ENCODE measurements at places on chromosomes 7 and 10.

DNA sequence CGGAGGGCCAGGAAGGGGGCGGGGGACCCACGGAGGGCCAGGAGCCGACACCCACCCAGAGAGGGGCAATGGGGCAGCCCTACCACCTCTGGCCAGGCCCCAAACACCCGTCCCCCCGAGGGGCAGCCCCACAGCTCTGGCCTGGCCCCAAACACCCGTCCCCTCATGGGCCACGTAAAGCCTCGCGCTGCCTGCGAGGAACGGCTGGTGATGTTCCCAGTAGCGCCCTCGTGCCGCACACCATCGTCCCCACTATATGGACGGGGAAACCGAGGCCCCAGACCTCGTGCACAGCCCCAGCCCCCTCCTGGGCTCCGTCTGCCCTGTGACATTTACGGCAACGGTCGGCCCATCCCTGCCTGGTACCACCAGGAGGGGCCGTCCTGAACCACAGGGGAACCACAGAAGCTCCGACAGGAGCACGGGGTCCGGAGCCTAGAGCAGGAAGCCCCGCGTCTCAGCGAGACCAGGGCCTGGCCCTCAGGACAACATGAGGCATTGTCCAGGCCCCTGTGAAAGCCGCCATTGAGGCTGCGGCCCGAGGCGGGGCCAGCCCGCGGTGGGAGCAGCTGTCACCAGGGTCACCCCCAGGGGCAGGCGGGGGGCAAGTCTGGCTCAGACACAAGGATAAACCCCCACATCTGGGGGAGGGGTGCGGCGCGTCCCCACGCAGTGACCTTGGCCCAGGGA, 35.6 kb downstream of the GET4 start:
- DNase-seq: no peak

GRCh38 chr7:64314566-64314965, 805 bp downstream of the ZNF736 start:
- DNase-seq: peak; percentile 13

GRCh38 chr10:124259139-124259825, 159.4 kb downstream of the OAT start:
- DNase-seq: no peak

DNA sequence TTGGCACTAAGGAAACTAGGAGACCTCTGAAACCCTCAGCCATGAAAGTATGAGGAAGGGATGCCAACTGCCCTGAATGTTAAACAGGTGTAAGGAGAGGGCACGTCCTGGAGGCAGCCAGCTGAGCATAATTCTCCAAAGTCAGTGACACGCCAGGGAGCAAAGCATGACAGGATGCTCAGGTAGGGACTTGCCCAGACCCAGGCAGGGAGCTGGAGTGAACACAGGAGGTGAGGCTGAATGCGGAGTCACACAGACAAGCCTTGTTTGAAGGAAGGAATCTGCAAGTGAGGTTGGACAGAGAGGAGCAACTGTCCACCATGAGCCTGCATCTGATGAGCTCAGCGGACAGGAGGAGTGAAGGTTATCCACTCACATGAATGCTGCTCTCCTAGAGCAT, 41.5 kb downstream of the KLRG2 start:
- DNase-seq: peak; percentile 67

DNA sequence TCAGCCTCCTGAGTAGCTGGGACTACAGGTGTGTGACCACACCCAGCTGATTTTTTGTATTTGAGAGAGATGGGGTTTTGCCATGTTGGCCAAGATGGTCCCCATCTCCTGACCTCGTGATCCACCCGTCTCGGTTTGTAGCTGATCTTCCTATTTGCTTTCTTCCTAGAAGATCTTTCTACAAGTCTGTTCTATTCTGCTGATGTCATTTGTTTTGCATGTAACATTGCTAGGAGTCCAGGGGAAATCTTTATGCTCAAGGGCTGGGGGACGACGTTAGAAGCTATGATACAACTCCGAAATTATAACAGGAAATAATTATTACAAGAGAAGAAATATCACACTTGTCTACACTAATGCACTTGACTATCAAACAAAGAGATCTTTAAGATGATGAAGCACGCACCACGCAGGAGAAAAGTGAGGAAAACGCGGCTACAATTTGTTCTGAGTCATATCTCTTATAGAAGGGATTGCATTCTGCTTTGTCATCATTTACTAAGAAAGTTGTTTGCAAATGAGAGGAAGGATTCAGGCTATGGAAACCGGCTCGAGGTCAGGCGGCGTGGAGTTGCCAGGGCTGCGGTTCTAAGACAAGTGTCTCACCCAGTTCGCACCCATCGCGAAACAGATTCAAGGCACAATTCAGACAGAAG, 103.0 kb upstream of the CARD11 start:
- DNase-seq: no peak

GRCh38 chr7:138654616-138655015, 46.5 kb downstream of the SVOPL start:
- DNase-seq: no peak

GRCh38 chr10:106612381-106612780, 552.1 kb downstream of the SORCS1 start:
- no peak for DNase-seq

- no peak for DNase-seq
These were observed 42.8 kb downstream of the ADRA2A start for GRCh38 chr10:111119637-111120036.

DNA sequence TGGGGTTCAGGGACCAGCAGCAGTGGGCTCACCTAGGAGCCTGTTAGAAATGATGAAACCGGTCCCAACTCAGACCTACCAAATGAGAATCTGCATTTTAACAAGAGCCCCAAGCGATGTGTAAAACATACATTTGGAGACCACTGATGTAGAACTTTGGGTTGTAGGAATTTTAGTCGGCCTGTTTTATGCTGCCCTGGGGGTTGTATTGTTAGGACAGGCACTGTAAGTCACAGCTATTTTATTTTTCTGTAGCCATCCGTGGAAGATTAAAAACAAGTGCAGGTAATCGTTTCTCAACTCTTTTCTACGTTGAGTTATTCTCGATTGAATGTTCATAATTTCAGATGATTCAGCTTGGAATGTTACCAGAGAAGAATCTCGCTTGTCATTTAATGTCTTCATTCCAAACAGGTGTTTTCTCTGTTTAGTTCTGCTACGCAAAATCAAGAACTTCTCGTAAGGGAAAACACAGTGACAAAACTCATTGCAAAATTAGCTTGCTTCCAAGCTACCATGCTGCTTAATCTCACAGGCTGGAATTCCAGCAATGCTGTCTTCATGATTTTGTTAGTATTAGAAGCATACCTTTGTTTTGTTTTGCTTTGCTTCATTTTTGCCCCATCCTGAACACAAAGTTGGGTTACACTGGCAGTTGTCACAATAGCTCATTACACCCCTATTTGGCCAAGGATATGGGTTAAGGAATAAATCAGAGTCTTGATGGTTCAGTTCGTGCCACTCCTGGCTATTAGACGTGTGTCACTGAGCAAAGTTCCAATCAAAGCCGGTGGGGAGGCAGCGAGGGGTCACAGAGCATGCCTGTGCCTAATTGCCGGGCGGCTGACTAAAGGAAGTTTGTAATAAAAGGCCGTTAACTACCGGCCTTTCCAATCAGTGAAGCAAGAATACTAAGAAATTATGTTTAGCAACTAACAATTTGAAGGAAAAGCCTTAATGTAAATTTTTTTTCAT, 676.9 kb downstream of the GATA3 start:
- DNase-seq: no peak

DNA sequence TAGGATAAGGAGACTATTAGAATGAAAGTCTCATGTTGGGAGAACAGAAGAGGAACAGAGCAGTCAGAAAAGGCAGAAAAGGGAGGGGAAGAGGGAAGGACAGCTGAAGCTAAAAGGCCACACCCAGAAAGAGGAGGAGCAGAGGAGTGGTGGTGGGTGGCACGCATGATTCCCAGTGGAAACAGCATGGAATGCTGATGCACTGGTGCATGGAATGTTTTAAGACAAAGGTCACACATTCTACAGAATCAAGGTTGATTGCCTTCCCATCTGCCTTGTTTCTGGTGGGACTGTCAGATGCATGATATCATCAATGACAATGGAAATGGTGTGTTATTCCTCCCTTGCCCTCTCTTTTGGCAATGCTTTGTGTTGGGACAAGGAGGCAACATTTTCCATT, 285.4 kb upstream of the MKI67 start:
- peak; percentile 39 for DNase-seq

GRCh38 chr7:15709978-15710377, 23.5 kb upstream of the MEOX2 start:
- peak; percentile 54 for DNase-seq

DNA sequence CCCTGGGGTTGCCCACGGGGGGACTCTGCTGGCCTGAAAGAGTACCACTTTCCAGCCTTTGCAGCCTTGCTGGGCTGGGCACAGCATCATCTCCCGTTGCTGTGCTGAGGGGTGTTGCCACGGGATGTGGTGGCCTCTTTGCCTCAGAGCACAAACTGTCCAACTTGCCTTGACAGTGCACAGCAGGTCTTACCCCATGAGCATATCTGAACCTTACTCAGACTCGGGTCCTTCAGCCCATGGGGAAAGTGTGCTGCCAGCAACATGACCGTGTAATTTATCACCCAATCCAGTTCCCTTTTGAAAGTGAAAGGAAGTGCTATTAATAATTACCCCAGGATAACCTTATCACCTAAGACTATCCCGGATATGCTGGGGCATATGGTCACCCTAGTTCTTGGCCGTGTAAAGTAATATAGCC, 46.8 kb downstream of the TBXAS1 start:
- peak; percentile 86 for DNase-seq

DNA sequence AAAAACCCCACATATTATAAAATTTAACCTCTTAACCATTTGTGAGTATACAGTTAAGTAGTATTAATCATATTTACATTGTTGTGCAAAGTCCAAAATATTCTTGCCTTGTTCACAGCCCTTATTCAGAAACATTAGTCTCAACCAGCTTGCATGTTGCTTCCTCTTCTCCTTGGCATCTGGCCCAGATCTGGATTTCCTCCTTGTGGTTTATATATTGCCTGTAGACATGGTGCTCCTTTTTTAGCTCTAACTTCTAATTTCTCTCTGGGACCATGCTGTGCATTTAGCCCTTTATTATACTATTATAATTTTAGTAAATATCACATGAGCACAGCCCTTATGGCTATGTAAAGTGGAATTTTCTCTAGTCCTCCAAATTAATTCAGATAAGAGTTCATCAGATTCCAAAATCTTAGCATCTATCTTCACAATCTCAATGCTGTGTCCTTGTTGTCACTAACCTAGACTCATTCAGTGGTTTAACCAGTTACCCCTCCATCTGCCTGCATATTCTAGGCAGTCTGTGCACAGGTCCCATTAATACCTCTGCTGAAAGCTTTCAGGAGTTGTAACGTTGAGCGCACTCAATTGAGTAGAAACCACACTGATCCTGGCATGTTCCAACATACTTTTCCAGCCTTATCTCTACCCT, 7.9 kb downstream of the CPED1 start:
- peak; percentile 77 for DNase-seq

DNA sequence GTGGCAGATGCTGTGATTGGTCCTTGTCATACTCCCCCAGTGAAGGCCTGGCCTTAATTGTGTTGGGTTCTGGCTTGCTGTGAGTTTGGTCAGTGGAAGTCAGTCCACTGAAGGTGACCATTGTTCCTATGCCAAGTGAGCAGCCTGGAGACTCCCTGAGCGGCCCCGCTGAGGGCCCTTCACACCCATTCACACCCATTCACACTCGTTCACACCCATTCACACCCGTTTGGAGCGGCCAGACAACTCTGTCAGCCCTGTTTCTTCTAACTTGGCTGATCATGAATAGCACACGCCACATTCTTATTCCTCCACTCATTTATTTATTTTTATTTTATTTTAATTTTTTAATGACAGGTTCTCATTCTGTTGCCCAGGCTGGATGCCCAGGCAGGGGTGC, 61.5 kb downstream of the C10orf120 start:
- no peak for DNase-seq

GRCh38 chr7:69338144-69338543, 260.1 kb upstream of the AUTS2 start:
- no peak for DNase-seq

DNA sequence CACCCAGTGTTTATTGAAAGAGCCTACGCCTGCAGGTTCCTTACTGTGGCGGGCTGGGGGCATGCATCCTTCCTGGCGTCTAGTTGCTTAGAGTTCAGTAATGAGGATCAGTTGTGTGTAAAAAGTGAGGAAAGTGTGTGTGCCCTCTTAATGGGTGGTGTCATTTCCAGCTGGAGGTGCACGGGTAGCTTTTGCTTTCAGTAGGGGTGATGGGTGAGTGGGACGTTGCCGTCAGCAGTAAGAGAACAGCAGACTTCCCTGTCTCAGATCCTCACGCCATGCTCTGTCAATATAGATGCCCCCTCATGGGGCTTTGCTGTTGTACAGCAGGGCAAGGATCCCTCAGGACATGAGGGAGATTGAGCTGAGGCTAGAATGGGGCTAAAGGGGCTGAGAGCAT, 352.6 kb upstream of the GALNT17 start:
- no peak for DNase-seq

- peak; percentile 48 for DNase-seq
These were observed 70.2 kb downstream of the HTR7 start for GRCh38 chr10:90787393-90788198.

DNA sequence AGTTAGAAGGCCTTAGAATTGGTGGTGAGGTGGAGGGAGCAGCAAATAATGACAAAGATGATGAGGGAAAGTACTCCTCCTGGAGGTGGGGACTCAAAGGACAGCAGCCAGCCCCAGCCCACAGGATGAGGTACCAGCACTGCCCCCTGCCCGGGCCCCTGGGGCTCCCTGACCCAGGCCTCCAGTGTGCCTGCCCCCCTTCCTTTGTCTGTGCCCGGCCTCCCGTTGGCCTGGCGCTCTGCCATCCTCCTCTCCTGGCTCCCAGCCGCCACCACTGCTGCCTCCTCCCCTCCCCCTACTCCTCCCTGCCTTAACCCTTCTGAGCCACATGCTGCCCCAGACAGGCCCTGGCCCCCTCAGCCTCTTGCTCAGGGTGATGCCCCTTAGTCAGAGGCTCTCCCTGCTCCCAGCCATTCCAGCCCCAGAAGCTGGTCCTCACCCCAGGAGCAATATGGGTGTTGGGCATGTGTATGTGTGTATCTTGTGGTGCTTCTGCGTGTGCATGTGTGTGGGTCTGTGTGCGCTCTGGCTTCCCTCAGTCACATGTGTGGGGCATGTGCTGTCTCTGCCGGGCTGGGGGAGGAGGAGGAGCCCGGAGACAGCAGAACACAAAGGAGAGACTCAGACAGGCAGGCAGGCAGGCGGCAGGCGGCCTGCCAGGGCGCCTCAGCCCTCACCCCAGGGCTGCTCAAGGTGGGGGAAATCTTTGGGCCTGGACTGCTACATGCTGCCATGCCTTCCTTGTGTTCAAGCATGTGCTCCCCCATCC, 2.6 kb downstream of the LDB1 start:
- DNase-seq: peak; percentile 81

- DNase-seq: no peak
These were observed 38.0 kb upstream of the GNA12 start for GRCh38 chr7:2882111-2882510.
